Renal cortical epithelial cell (primary cell): ENCODE measurements at places on chromosomes 16 and 17. TPM values are rescaled to one million over a fixed set of nuclear protein-coding genes. Genes with fewer than 3 reads are reported as not detected.

Gene CYTH1
- total RNA-seq, result 33.5 and 59.0 TPM in 2 replicates

Gene WNK4
- 1.9 and 9.7 TPM in 2 replicates for total RNA-seq

Gene GLIS2
- 3.6 and 13.5 TPM in 2 replicates for total RNA-seq

Gene KIF1C
- 116 and 142 TPM in 2 replicates for total RNA-seq

Gene WWP2
- 19.8 and 36.5 TPM in 2 replicates for total RNA-seq

Gene CHST4
- total RNA-seq, result not detected in 2 replicates

Gene TRPV3
- under 0.01 and 0.89 TPM in 2 replicates for total RNA-seq

Gene SOX15
- 0.60 and 2.4 TPM in 2 replicates for total RNA-seq

Gene LIMD2
- 21.9 and 26.7 TPM in 2 replicates for total RNA-seq

GRCh38 chr17:76368545-76368944 is 14.8 kb upstream of the PRPSAP1 start:
- no peak for DNase-seq

GRCh38 chr16:28110074-28110473 is 46.6 kb upstream of the GSG1L start:
- no peak for DNase-seq

- DNase-seq, result no peak
These were observed 4.7 kb downstream of the FBXL16 start for GRCh38 chr16:700684-701584.

- DNase-seq, result no peak
These were observed 99.1 kb downstream of the SOX9 start for GRCh38 chr17:72219824-72220493.

DNA sequence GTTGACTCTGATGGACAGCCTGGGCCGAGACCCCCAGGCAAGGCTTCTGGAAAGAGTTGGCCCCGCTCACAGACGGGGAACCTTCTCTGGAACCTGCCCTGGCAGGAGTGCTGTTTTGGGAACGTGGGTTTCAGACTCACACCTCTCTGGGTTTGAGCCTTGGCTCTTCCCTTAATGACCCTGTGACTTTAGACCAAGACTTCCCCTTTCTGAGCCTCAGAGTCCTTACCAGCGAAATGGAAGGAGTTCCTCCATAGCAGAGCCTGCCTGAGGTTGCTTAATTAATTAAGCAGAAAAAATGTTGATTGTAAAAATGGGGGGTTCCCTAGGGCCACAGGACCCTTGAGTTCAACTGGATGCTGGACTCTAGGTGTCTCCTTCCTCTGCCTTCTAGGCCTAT is 408.2 kb downstream of the SEC14L1 start:
- DNase-seq, result no peak

- DNase-seq, result peak; percentile 93
These were observed 28.4 kb downstream of the DNAH2 start for GRCh38 chr17:7745748-7746470.

DNA sequence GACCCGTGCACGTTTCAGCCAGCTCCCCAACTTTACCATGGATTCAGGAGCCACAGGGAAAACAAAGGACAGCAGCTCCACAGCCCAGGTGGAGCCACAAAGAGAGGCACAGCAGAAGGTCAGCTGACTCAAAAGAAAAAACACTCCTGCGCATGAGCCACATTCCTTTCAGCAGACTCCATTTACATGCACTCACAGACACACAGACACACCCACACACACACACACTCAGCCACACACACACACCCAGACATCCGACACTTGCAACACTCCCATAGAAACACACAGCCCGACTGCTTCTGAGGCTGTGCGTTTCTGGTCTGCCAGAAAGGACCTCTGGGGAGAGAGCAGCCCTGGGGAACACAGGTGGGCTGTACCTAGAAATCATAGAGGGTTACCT is 2335.5 kb downstream of the TP53TG3F start:
- DNase-seq, result no peak

DNA sequence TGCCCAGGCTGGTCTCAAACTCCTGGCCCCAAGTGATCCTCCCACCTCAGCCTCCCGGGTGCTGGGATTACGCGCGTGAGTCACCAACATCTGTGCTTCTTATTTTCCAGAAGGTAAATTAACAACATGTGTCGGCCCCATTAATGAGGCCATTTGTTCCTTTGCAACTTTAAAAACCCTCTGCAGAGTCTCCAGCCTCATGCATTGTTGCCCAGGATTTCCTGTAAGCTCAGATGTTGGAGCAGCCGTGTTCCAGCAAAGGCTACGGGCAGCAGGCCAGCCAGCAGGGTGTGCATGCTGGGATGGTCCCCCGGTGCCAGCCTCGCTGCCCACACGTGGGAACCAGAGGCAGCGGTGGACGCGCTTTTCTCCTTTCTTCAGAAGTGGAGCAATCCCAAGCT is 19.1 kb upstream of the HEXD start:
- no peak for DNase-seq

DNA sequence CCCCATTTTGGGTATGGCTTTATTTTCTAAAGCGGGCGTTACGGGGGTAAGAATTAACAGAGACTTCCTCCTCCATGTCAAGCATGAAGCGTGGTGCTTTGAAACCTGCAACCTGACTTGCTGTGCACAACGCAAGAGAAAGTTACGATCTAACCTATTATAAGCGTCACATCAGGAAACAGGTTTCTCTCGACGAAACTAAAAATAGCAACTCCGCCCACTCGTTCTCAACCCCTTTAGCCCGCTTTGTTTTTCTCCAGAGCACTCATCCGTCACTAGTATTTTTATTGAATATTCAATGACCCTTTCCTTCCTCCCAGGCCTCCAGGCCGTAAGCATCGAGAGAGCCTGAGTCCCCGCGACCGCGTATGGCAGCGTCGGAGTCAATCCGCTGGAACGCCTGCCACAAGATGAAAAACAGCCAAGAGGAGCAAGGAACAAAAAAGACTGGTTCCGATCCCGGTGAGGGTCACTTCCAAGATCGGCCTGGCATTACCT is 555 bp downstream of the NUP88 start:
- peak; percentile 96 for DNase-seq

GRCh38 chr16:31085873-31086628 is 2.7 kb downstream of the PRSS53 start:
- no peak for DNase-seq

GRCh38 chr17:80328634-80329380 is 68.2 kb downstream of the RNF213 start:
- no peak for DNase-seq

DNA sequence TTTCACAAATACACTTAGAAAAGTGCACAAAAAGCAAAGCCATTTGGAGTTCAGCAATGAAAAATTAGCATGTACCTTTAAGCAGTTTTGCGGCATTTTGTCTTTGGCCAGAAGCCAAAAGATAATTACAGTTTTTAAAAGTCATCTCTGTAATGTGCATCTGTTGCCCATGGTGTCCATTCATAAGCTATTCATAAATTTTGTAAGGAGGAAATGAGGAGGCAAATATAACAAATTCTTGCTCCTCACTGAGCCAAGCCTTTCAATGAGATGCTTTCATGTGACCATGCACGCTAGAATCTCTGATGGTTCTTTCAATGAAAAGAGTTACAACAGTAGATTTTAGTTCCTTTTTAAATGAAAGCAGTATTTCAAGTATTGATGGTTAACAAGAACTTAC is 247.1 kb upstream of the MON1B start:
- no peak for DNase-seq

GRCh38 chr17:61522088-61522487 is 68.9 kb downstream of the NACA2 start:
- DNase-seq, result no peak

- DNase-seq, result no peak
These were observed 11.4 kb downstream of the CNEP1R1 start for GRCh38 chr16:50036426-50036825.

GRCh38 chr17:29848737-29849136 is 81.3 kb downstream of the SSH2 start:
- no peak for DNase-seq

DNA sequence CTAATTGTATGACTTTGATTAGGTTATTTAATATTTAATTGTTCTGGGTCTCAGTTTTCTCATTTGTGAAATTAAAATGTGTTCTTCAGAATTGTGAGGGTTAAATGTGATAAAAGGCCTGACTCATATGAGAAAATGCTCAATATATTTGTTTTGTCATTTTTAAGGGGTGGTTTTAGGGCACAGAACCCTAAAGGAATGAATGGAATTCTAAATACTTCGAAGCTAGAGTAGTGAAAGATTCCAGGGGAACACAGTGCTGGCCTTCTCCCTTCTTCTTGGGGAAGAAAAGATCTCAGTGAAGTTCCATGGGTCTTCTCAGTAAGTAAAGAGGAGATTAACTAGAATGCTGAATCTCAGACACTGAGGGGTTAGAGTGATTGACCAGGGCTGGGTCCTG is 3.9 kb upstream of the SMPD3 start:
- DNase-seq, result peak; percentile 1

DNA sequence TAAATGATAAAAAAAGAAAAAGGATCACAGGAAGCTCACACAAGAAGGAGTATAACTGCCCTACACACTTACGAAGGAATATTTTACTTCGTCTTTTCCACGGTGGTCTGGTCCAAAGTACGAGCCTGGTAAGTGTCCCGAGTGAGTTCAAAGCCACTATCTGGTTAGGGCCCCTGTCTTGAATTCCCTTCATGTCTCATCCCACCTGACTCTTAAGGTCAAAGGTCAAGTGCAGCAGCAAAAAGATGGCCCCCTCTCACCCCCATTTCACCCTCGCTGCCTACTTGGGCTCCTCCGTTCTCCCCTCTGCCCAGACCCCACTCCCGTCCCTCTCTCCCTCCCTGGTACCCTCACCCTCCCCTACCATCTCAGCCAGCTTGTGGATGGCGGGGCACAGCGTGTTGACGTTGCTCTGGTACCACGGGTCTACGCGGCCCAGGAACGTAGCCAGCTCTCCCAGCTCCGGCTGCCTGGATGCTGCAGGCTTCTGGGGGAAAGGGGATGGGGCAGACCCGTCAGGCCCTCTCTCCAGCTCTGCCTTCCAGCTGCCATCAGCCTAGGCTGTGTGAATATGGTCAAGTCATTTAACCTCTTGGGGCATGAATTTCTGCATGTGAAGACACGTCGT is 27.8 kb upstream of the MFSD6L start:
- no peak for DNase-seq

DNA sequence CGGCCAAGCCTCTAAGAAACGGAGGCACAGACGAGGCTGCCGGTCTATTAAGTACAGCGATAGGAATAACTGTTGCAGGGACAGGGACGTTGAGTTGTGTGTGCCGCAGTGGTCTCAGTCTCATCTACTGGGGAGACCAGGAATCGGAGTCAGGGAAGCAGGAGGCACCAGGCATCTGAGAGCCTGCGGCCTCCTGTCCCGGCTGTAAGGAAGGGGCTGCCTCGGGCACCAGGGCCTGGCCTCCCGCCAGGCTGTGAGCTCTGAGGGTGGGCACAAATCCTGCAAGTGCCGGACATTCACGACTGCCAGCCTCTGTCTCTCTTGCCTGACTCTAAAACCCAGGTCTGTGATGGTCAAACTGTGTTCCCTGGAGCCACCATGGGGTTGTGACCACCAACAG is 76.0 kb downstream of the ARHGAP23 start:
- no peak for DNase-seq

- DNase-seq, result no peak
These were observed 53.7 kb upstream of the METRNL start for GRCh38 chr17:83025636-83026280.

- no peak for DNase-seq
These were observed 11.6 kb downstream of the MYO1C start for GRCh38 chr17:1480747-1481465.

DNA sequence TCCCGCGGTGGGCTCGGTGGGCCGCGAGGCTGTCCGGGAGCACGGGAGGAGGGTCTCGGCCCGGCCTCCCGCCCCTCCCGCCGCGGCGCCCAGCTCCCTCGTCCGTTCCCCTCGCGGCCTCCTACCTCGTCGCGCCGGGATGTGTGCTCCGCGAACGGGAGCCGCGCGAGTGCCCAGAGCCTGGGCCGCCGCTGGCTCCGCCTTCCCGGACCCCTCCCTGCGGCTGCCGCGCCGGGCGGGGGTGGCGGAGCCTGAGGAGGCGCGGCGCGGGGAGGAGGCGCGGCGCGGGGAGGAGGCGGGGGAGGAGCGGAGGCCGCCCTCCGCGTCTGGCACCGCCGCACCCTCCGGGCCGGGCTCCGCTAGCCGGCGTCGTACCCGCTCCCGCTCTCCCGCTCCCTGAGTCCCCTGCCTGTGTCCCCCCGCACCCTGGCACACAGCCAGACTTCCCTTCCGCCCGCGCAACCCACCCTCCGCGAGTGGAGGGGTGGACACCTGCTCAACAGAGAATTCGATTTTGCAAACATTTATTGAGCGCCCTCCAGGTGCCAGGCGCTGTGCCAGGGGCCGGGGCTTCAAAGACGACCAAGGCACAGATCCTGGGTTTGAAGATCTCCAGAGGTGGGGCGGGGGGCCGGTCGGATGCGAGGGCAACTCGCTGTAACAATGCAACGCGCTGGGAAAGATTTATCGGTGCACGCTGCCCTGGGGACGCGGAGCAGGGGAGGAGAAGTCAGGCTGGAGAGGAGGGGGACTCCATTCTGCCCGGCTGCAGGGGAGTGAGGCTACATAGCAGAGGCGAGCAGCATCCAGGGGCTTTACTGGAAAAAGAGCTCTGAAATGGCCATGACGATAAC is at the start of gene MPP3:
TSS of gene MPP3 (minus strand) at position 171 of the 854 bp plus-strand sequence. CDS start 1,240 bp downstream, outside the sequence.
- DNase-seq, result peak; percentile 10

DNA sequence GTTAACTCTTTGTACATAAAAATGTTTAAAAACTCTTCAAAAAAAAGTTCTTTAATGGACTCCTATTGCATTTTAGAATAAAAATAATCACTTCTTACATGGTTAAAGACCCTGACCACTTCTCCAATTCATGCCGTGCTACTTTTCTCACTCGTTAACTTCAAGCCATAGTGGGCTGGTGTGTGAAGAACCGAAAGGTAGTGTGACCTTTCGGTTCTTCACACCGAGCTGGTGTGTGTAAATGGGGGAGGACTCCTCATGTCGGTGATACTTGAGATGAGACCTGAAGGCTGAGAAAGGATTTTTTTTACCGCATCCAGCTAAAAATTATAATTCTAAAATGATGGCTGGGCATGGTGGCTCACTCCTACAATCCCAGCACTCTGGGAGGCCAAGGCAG is 22.1 kb downstream of the RFFL start:
- DNase-seq, result no peak

DNA sequence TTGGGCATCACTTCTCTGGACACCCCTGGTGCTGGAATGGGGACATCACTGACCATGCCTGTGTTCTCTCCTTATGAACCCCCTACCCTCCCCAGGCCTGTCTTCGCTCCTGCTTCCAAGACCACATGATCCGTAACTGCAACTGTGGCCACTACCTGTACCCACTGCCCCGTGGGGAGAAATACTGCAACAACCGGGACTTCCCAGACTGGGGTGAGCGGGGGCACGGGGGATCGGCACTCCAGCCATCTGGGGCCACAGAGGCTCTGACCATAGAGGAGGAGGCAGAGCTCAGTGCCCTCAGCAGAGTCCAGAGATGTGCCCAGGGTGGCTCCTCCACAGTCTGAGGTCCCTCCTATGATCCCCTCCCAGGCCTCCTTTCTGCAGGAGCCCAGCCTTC is 73.5 kb downstream of the SCNN1B start:
- DNase-seq, result no peak
